ENCODE measurements at places on chromosomes 12 and 14. TPM values are rescaled to one million over a fixed set of nuclear protein-coding genes. Genes with fewer than 3 reads are reported as not detected.

FOXG1 gene
- total RNA-seq = not detected

HDAC7 gene
- 31.6 TPM for total RNA-seq

PA2G4 gene
- total RNA-seq = 41.7 TPM

ADAM21 gene
- total RNA-seq = not detected

KRT75 gene
- total RNA-seq = not detected

- H3K4me1 ChIP-seq = no peaks in the 10 kb centered on the region
- H3K36me3 ChIP-seq = no peaks in the 10 kb centered on the region
- no peak overlapping the region for H3K27ac ChIP-seq
These were observed 665.2 kb upstream of the FLRT2 start for GRCh38 chr14:84864548-84865271.

DNA sequence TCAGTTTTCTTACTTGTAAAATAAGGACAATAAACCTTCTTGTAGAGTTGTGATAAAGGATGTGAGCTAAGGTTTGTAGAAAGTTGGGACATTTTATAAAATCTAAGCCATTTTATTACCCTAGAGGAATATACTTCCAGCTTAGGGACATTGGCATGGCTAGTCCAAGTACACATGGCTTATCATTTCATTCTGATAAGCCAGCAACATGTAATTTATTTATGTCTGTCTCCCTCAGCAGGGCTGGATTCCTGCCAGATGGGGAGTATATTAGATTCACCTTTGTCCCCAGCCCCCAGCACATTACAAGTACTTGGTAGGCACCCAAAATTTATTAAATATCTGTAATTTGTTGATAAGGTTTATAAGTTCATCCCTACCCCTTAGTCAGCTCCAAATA lies 6.3 kb upstream of the ATG14 start:
- H3K4me1 ChIP-seq = no peaks in the 10 kb centered on the region
- no peaks in the 10 kb centered on the region for H3K36me3 ChIP-seq
- no peaks in the 10 kb centered on the region for H3K27me3 ChIP-seq
- no peak for DNase-seq

DNA sequence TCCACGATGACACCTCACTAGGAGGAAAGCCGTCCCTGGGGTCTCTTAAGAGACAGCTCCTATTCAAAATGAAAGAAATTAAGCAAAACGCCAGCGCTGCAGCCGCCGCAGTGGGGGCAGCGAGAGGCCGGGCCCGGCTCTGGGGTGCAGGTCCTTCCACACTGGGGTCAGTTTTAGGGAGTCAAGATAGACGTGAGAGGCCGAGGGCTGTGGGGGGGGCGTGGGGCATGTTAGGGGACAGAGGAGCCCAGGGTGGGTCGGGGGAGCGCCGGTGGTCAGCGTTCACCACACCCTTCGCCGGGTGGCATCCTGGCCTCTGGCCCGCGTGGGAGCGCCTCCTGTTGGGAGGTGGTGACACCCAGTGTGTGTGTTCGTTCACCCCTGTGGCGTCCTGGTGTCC lies 25.7 kb downstream of the KIF26A start:
- no peaks in the 10 kb centered on the region for H3K27me3 ChIP-seq
- no peak overlapping the region for H3K27ac ChIP-seq
- H3K36me3 ChIP-seq = no peaks in the 10 kb centered on the region
- no peak overlapping the region for H3K4me3 ChIP-seq
- no peak for DNase-seq

DNA sequence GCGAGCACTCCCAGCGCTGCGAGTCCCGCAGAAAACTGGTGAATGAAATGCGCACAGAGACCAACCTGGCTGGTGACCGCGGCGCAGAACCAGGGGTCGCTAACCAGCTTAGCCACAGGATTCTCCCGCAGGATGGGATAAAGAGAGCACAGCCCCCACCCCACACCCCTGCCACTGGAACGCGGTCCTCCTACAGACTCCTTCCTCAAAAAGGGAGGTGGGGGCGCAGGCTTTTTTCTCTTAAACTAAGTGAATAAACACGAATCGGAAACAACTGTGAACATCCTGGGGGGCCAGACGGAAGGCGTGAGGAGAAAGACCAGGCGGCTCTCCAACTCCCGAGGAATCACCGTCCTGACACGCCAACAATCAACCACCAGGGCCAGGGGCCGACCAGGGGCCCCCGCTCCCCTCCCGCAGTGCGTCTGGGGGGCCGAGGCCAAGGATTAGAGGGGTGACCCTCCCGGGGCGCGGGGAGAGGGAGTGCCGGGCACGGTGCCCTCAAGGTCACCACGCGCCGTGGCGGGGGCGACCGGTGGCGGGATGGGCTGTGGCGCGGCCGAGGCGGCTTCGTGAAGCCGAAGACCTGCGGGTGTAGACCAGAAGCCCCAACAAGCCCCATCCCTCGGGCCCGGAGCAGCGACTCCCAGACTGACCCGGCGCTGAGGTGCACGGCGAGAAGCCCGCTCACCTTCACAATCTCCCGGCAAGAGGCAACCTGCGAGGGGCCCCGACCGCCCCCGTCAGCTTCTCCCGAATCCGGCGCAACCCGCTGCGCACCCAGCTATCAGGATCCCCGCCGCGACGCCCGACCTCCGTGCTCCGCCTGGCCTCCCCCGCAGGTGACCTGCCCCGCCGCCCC lies 704 bp downstream of the ATP2B1 start:
- DNase-seq = peak; percentile 44
- peak overlapping the region; percentile 78 for H3K4me3 ChIP-seq
- H3K4me1 ChIP-seq = peaks cover 9% of the 10 kb centered on the region
- no peaks in the 10 kb centered on the region for H3K36me3 ChIP-seq
- H3K27me3 ChIP-seq = no peaks in the 10 kb centered on the region

DNA sequence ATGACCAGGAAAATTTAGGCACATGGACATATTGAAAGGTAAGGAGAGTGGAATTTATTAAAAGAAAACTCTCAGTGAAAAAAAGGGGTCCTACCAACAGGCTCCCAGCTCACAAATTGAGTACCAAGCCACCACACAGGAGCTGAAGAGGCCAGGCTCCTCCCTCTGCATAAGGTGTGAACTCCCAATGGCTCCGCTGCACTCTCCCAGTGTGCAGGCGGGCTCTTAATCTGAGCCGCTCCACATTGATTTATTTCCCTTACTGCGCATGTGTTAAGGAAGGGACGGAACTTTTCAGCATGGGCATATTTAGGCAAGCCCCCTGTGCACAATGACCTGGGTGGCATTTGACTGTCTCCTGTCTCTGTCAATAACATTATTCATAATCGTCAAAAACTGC lies 68.6 kb upstream of the PLEKHG7 start:
- no peak overlapping the region for H3K27ac ChIP-seq
- H3K4me1 ChIP-seq = no peaks in the 10 kb centered on the region
- no peaks in the 10 kb centered on the region for H3K27me3 ChIP-seq
- H3K36me3 ChIP-seq = no peaks in the 10 kb centered on the region
- H3K4me3 ChIP-seq = no peak overlapping the region

DNA sequence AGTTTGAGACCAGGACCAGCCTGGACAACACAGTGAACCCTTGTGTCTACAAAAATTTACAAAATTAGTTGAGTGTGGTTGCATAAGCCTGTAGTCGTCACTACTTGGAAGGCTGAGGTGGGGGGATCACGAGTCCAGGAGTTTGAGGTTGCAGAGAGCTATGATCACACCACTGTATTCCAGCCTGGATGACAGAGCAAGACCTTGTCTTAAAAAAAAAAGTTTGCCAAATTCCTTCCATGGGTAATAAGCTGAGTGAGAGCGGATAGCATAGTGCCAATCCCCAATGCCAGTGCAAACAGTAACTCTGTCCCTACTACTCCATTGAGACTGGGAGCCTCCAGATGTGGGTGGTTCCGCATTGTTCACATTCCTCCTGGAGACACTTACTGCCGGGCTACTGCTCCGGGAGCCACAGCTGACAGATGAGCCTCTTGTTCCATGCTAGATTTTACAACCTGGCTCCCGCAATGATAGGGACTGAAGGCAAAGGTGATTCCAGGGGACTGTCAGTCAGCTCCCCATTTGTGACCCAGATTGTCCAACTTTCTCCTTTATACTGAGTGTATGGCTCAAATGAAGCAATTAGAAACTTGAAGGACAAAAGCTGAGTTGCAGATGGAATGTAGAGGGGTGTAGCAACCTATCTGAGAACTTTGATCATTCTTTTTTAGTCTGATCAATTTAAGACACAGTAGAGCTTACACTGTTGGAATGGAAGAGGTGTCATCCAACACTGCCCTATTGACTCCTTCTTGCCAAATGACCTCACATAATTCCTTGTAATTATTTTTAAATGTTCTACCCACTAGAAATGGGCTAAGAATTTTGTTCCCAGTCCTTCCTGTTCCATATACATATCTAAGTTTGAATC lies 13.4 kb upstream of the FRMD6 start:
- no peaks in the 10 kb centered on the region for H3K27me3 ChIP-seq
- no peak overlapping the region for H3K27ac ChIP-seq
- no peaks in the 10 kb centered on the region for H3K36me3 ChIP-seq
- no peak for DNase-seq
- no peak overlapping the region for H3K4me3 ChIP-seq

DNA sequence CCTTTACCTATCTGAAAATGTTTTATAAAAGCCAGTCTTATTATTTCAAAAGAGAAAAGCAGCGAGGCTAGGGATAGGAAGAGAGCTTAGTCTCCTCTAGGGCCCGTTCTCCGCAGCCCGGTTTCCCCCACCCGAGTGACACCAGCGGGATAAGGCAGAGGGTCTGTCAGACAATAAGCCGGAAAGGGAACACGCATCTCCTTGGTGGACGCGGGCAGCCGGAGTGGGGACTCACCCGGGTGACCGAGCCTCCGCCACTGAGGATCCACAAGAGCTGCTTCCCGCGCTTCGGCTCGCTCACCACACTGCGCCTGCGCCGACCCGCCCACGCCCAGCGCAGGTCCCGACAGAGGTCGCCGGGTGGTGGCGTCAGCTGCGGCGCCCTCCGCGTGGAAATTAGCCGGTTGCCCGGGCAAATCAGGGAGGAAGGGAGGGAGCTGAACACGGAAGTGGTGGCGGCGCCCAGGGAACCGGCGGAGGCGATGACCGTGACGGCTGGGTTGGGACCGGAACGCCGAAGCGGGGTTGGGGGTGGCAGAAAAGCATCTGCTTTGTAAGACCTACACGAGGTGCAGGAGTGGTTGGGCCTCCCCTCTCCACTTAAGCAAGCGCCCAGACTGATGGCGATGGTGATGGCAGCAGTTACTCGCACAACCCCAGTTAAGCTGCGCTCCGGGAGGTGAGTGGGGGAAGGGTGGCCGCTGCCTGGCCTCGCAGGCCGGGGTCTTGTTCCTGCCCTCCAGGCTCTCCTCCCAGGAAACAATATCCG lies at the start of the genes SOCS4 and WDHD1:
TSS of gene SOCS4 (plus strand) at position 444 of the 769 bp plus-strand sequence. CDS start 15,806 bp downstream, outside the sequence.
TSS of gene WDHD1 (minus strand) at position 307 of the 769 bp plus-strand sequence. CDS start 312 bp downstream, outside the sequence.
- H3K36me3 ChIP-seq = no peaks in the 10 kb centered on the region
- peak; percentile 97 for DNase-seq
- no peaks in the 10 kb centered on the region for H3K4me1 ChIP-seq

DNA sequence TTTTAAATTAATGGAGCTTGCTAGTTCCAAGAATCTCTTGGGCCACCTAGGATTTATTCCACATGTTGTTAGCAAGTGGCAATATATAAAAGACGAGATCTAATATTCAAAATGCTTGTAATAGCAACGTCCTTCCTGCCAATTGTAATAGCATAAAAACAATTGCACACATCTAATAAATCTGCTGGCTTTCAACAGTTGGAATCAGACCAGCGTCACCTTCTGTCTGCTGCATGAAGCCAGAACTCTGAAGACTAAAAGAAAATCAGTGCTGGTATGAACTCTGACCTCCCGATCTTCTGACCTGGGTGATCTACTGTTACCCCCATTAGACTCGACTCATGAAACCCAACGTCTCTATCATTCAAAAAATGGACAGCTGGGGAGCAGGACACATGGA lies 100.6 kb downstream of the DIO2 start:
- no peaks in the 10 kb centered on the region for H3K27me3 ChIP-seq
- no peak for DNase-seq
- no peak overlapping the region for H3K27ac ChIP-seq
- no peak overlapping the region for H3K4me3 ChIP-seq
- no peaks in the 10 kb centered on the region for H3K4me1 ChIP-seq

DNA sequence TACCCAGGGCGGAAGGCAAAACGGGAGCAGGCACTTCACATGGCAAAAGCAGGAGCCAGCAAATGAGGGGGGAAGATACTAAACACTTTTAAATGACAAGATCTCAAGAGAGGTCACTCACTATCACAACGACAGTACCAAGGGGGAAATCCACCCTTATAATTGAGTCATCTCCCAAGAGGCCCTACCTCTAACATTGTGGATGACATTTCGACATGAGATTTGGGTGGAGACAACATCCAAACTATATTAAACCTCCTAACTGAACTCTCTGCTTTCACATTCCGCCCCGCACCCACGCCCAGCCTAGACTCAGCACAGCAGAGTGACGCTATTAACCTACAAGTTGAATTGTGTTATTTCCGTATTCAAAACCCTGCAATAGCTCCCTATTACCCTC lies 76.7 kb upstream of the SCAF11 start:
- H3K36me3 ChIP-seq = no peaks in the 10 kb centered on the region
- DNase-seq = no peak
- H3K27me3 ChIP-seq = no peaks in the 10 kb centered on the region
- H3K4me3 ChIP-seq = no peak overlapping the region
- H3K4me1 ChIP-seq = no peaks in the 10 kb centered on the region

GRCh38 chr12:28378736-28379135 lies 188.5 kb downstream of the CCDC91 start:
- H3K27ac ChIP-seq = no peak overlapping the region
- no peak for DNase-seq
- H3K36me3 ChIP-seq = no peaks in the 10 kb centered on the region
- no peaks in the 10 kb centered on the region for H3K4me1 ChIP-seq
- H3K27me3 ChIP-seq = no peaks in the 10 kb centered on the region

- H3K4me3 ChIP-seq = no peak overlapping the region
- no peaks in the 10 kb centered on the region for H3K4me1 ChIP-seq
- no peaks in the 10 kb centered on the region for H3K27me3 ChIP-seq
- no peaks in the 10 kb centered on the region for H3K36me3 ChIP-seq
- no peak for DNase-seq
These were observed 343.4 kb upstream of the USP15 start for GRCh38 chr12:61916831-61917230.

GRCh38 chr12:68888243-68888642 lies 44.7 kb downstream of the CPM start:
- H3K4me3 ChIP-seq = no peak overlapping the region
- DNase-seq = no peak
- H3K4me1 ChIP-seq = no peaks in the 10 kb centered on the region
- H3K27ac ChIP-seq = no peak overlapping the region
- H3K27me3 ChIP-seq = no peaks in the 10 kb centered on the region

- H3K4me3 ChIP-seq = peak within 1 kb of the TSS; percentile 55
- peak; percentile 96 for DNase-seq
- peaks cover 4% of the 10 kb centered on the region for H3K4me1 ChIP-seq
- H3K27me3 ChIP-seq = no peaks in the 10 kb centered on the region
- H3K27ac ChIP-seq = peak within 1 kb of the TSS; percentile 42
These were observed at the start of gene CCDC77 for GRCh38 chr12:401235-402028. CCDC77 (plus strand) TSS chr12:401644; CDS start chr12:409384, 7,740 bp downstream.

GRCh38 chr14:21038441-21039422 lies 3.4 kb upstream of the RNASE7 start:
- peaks cover 29% of the 10 kb centered on the region for H3K4me1 ChIP-seq
- H3K4me3 ChIP-seq = no peak overlapping the region
- DNase-seq = peak; percentile 34

DNA sequence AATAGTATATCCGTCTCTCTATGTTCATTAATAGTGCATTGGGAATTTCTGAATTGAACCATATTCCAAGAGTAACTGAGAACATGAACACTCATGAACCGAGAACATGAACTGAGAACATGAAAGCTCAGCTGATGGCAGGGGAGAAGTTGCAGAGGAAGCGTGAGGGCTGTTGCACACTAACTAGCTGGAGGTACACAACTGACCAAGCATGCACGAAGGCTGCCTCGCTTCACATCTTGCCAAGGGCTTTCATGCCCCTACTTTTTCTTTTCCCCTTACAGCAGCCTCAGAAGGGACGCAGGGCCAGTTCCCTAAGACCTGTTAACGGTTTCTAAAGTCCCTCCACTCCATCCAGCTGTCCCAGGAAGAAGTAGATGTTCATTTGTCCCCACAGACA lies 4.3 kb downstream of the RNASE1 start:
- H3K4me3 ChIP-seq = no peak overlapping the region
- no peaks in the 10 kb centered on the region for H3K36me3 ChIP-seq
- peaks cover 14% of the 10 kb centered on the region for H3K4me1 ChIP-seq

All from Peyer's patch (tissue), 4 donors.